ENCODE measurements at places on chromosomes 3 and 15. TPM values are rescaled to one million over a fixed set of nuclear protein-coding genes. Genes with fewer than 3 reads are reported as not detected.

ADAMTS9 gene
- 74.1 TPM for total RNA-seq

DNA sequence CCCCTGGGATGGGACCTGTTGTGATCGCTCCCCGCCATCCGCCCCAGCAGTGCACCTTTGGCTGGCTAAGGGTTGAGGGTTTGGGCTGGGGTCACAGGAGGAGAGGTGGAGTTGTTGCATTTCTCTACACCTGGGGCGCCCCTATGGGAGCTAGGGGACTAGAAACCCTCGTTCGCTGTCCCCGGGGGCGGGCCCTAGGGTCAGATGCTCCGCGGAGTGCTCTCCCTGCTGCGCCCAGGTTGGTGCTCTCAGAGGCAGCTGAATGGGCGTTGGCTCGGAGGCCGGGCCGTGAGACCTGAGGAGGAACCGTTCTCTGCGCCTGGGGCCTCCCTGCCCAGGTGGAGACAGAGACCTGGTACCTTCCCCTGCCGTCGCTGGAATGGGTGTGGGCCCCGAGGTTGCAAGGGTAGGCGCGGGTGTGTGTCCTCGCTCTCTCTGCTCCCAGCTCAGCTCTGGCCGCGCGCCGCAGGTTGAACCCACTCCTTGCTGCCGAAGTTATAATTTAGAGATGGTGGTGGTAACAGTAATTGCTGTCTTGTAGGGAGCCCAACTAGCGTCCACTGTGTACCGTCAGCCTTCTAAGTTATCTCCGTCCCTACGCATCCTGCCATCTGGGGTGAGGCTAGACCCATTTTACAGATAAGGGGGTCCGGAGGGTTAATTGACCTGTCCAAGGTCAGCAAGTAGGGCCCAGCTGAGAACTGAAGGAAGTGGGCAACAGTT is 965 bp downstream of the FLNB start:
- peak; percentile 68 for DNase-seq

- DNase-seq = no peak
Measured at GRCh38 chr15:81548365-81549130, 174.5 kb upstream of the TMC3 start.

DNA sequence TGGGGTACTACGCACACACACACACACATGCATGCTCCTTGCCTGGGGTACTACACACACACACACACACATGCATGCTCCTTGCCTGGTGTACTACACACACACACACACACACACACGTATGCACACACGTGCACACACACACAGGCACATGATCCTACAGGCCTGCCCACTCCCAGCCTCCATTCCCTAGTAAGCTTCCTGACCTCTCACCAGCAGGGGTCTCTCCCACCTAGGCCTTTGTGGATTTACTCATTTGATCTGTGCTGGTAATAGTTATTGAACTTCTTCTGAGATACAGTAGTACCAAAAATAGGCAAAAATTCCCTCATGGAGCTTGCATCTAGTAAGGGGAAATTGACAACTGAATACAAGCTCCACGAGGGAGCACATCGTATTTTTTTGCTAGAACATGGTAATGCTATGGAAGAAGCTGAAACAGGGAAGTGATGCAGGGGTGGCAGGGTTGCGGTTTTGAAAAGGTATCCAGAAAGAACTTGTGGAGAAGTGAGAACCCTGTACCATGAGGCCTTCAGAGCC is 19.1 kb downstream of the TTC21A start:
- DNase-seq = no peak

- DNase-seq = no peak
Measured at GRCh38 chr3:48949376-48949717, 30.7 kb downstream of the ARIH2 start.

DNA sequence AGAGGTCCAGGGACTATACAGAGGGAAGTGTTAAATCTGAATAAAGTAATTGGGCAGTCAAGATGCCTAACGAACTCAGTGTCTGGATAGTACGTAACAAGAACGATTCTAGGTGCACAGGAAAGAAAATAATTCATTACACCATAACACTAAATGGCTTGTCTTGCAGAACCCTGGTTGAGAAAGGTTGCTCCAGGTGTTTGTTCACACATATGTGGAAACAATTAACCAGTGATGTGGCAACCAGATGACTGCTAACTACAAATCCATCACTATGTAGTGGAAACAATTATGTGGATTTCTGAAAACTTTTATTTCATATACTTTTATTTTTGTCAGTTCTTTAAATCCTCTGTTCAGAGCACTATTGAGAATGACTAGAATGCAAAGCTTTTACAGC is 10.4 kb upstream of the HDC start:
- no peak for DNase-seq

GRCh38 chr3:149600634-149601033 is 57.2 kb downstream of the WWTR1 start:
- DNase-seq = no peak

DNA sequence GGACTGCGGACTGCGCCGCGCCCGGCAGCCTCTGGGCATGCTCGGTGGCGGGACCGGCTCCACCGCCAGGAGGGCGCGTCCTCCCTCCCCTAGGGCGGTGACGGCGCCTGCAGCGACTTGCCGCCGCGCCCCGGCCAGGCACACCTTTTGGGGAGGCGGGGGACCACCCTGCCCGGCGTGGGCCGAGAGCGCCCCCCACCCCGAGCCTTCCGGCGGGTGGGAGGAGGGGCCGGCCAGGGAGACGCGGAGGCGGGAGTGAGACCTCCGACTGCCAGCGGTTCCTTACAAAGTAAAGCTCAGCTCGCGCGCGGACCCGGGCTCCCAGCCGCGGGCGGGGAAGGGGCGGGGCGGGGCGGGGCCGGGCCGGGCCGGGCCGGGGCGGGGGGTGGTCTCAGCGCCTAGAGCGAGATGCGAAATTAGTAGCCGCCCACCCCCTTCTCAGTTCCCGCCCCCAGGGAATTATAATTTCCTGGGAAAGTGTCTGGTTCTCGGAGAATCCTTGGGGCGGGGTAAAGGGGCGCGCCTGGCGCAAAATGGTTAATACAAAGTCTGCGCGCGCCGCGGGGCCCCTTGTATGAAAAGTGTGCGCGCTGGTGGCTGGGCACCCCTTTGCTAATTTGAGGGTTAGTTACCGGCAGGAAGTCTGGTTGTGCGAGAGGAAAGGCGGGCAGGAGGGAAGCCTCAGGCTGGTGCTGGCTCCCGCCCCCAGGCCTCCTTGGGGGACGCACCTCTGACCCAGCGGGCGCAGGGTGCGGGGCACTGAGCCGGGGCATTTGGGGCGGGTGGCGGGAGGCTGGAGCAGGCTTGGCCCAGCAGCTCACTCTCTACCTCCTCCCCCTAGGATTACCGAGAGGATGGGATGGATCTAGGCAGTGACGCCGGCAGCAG is 224.8 kb upstream of the IL12A start:
- DNase-seq = peak; percentile 90

DNA sequence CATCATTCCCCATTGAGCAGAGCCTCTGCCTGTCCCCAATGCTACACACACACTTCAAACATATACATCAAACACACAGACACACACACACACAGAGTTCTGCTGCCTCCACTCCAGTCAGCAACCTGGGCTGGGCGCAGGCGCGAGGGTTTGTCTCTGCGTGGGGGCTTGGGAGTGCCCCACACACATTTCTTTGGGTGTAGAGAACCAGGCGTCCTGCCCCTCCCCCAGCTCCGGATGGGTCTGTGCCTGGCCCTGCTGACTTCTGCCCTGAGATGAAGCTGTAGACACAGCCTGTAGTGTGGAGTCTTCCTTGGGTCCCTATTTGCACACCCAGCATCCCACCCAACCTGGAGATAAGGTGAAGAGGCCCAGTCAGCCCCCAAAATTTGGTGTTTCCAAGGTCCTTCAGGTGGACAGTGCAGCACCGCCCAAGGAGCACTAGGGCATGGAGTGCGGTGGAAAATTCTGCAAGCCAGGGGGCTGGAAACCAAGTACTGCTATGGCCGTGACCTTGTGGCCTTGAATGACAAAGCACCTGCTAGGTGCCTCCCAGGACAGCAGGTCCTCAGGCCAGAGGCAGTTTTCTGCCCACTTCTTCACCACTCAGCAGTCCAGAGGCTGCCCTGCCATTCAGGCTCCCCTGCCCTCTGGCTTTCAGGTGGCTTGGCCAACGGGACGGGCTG is 26.8 kb downstream of the FBXW12 start:
- DNase-seq = no peak

- no peak for DNase-seq
Measured at GRCh38 chr3:12966847-12967605, 106.2 kb downstream of the IQSEC1 start.

DNA sequence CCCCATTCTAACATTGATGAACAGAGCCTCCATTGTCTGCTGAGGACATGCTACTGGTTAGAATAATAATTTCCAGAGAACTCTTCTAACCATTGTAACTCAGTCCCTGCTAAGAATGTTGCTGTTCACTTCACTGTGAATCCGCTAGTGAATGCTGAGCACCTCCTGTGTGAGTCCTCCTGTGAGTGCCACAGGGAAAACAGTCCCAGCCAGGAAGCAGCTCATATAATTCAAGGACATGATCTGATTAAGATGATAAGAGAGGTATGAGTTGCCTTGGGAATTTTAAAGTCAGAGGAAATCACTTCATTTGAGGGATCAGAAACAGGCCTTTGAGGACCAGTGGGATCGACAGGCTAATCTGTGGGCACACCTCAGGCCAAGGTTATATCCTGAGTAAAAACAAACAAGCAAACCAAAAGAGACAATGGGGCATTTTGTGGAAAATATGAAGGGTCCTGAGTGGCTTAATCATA is 33.9 kb upstream of the GPR160 start:
- DNase-seq = no peak

LDHAL6B gene
- not detected for total RNA-seq

DNA sequence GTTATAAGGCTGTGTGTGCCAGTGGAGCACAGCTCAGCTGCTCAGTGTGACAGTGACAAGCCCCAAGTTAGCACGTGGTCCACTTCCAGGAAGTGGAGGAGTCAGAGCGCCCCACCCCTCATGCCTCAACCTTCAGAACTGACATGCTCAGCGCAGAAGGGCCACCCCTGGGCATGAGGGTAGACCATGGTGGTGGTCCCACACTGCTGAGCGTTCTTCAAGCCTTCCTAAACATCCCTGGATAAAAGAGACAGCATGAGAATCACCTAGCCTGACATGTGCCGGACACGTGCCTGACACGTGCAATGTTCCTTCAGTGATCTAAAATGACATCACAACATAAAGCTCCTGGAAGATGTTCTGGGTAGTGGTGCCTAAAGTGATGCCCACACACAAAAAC is 16.8 kb downstream of the ATP10A start:
- DNase-seq = no peak

- no peak for DNase-seq
Measured at GRCh38 chr15:34154725-34155204, 52.9 kb downstream of the PGBD4 start.

DNA sequence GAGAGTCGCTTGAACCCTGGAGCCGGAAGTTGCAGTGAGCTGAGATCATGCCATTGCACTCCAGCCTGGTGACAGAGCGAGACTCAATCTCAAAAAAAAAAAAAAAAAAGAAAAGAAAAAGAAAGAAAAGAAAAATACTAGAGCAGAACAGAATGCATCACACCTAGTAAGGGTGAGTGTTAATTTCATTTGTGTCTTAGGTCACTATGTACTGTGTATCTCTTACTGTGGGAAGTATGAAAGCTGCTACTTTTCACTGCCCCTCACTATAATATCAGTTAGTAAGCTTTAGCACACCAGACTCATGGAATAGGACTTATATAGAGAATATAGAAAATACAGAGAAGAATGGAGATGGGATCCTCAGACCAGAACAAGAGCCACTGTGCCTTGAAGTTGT is 45.9 kb upstream of the RASA2 start:
- DNase-seq = no peak

GRCh38 chr15:64845183-64845611 is 3.5 kb downstream of the PLEKHO2 start:
- DNase-seq = no peak

HGD gene
- total RNA-seq = 19.2 TPM

DNA sequence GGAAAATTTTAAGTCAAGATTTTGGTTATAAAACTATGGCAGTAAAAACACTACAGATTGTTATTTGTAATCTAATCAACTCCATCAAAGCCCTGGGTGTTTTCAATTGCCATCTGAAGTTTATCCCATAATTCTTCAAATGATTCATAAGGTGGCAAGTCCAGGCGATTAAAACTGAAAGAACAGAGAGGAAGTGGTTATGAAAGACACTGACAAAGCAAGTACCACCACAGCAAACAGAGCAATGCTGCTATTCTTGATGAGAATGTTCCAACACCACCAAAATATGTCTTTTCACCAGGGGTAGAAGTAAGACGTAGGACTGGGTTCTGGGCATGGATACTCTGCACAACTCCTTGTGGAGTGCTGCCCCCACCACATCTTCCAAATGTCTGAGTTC is 86.9 kb upstream of the PRTG start:
- DNase-seq = no peak

DNA sequence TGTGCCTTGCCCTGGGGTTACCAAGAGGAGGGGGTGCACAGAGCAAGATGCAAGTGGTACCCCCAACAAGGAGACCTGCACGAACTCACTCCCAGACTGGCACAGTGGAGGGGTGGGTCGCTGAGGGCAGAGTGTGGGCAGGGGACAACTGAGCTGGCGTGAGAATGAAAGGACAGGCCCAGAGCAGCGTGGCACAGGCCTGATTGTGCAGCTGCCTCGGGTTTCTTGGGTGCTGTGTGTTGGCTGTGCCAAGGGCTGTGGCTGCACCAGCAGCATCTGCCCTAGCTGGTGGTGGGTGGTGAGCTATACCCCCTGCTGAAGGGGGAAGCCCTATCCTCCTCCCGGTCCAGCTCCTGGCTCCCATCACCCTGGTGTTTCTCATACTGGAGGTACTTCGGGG is 92.4 kb downstream of the TMEM266 start:
- no peak for DNase-seq

DNA sequence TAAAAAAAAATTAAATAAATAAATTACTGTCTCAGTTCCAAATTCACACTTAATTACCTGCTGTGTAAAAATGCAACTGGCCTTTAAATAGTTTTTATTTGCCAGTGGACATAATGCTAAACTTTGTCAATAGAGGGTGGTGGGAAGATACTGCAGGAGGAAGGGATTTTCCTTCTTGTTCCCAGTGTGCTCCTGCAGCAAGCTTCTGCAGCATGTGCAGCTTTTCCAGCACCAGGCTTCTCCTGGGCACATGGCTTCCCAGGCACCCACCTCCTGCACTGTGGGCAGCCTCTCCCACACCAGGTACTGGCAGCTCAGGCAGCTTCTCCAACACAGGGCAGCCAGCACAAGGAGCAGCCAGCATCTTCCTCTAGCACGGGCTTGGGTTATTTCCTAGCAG is 29.6 kb upstream of the BBX start:
- no peak for DNase-seq

- DNase-seq = no peak
Measured at GRCh38 chr3:13506680-13507079, 26.6 kb downstream of the HDAC11 start.

GRCh38 chr3:112425858-112426750 is 73.2 kb downstream of the BTLA start:
- no peak for DNase-seq

DNA sequence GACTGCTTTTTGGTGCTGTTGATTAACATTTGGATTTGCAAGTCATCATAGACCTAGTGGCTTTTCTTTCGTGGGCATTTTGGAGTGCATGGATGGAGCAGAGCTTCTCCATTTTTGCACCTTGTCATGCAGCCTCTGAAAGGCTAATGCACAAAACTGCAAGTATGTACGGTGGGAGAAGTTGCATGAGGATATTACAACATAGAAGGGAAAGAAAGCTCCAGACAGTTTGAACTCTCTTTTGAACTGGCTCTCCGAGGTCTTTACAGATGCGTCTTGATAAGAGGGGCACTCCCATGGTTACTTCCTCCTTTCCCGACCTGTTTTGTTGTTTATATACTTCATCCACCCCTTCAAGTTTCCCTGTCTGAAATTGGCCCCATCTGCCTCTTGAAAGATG is 147.1 kb upstream of the GBE1 start:
- no peak for DNase-seq

GRCh38 chr15:49674370-49674769 is 53.5 kb downstream of the DTWD1 start:
- no peak for DNase-seq

- DNase-seq = no peak
Measured at GRCh38 chr15:89429986-89430385, 66.4 kb downstream of the RHCG start.

Data from ascending aorta (tissue), 2 donors.